Upper lobe of right lung (tissue), 1 donor: ENCODE measurements at places on chromosomes 4 and X. TPM values are rescaled to one million over a fixed set of nuclear protein-coding genes. Genes with fewer than 3 reads are reported as not detected.

DNA sequence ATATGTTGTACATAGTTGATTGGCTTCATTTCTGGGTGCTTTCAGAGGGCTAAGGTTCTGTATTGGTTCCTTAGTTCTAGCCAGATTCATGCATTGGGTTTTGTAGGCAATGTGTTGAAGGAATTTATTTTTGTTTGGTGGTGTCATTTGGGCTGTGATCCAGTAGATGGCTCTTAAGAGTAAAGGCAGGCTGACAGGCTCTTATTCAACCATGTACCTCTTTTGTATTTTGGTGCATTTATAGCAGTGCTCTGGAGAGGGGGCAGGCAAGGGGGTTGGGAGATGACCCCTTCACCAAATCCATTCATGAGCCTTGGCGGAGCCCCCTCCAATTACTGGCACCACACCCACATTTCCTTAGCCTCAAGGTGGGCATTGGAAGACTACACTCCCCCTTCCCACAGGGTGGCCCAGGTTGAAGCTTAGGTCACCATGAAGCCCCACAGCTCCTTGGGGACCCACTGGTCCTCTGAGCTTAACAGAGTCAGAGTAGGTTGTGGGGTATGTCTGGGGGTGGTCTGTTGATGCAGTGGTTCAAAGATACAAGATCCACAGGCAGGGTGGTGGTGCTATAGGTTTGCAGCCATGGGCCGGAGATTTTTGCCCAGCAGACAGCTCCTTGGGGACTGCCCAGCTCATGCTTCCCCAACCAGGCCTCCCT lies 143.0 kb upstream of the GNPDA2 start:
- H3K4me3 ChIP-seq: no peak overlapping the region
- H3K27ac ChIP-seq: no peak overlapping the region
- no peaks in the 10 kb centered on the region for H3K27me3 ChIP-seq
- DNase-seq: no peak

DNA sequence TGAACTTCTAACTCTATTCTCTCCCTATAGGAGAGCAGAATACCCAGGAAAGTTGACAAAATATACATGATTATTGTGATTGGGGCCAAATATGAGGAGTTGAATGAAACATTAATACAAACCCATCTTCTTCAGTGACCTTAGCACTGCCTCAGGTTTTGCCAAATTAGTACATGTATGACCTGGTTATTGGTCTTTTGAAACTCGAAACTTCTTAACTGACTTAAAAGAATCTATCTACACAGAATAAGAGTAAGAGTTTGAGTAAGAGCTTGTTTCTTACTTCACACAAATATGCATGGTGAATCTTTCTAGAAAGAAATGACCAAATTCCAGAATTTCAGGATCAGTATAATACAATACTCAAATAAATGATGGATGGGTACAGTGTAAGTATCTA lies 213.0 kb upstream of the GK2 start:
- H3K27me3 ChIP-seq: no peaks in the 10 kb centered on the region
- DNase-seq: no peak
- H3K4me1 ChIP-seq: no peaks in the 10 kb centered on the region

Gene UGT2B17
- not detected for total RNA-seq

Gene GABRG1
- not detected for total RNA-seq

DNA sequence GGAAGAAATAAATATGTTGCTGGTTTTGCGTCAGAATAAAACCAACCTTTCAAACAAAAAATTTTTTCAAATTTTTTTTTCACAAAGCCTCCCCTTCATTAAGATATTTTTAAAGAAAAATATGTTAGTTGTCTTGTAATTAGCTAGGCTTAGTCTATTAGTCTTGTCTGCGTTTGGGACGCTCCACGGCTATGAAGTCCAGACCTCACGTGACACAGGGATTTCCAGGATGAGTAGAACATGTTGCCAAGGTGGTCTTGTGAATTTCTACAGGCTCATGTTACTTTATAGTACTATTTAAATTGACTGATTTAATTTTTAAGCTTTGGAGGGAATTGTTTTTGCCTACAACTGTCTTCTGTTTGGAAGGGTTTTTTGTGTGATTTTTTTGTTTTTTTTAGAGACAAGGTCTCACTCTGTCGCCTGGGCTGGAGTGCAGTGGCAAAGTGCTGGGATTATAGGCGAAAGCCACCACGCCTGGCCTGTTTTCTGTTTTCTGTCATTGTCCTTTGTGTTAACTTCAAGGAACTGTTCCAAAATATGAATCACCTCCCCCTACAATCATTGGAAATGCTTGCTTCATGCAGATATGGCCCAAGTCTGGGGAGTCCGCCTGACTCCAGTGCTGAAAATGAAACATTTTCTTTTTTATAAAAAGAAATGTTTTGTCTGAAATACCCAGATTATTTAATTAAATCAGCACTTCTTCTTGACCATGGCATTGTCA lies 26.2 kb downstream of the TMEM144 start:
- H3K4me3 ChIP-seq: no peak overlapping the region
- H3K4me1 ChIP-seq: no peaks in the 10 kb centered on the region
- no peak overlapping the region for H3K27ac ChIP-seq
- H3K36me3 ChIP-seq: peaks cover 4% of the 10 kb centered on the region

DNA sequence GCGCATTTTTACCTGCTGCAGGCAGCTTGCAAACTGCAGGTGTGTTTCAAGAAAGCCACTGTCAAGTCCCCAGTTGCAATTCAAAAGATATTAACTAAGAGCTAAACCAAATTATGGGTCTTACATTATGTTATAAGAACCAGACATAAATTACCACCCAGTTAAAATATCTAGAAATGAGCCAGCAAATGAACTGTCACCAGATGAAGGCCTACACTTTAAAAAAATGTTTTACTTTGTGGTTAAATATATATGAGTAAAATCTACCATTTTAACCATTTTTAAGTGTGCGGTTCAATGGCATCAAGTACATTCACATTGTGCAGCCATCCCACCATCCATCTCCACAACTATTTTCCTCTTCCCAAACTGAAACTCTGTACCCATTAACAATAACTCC lies 32.0 kb upstream of the TMEM131L start:
- no peaks in the 10 kb centered on the region for H3K27me3 ChIP-seq
- no peaks in the 10 kb centered on the region for H3K4me1 ChIP-seq
- H3K36me3 ChIP-seq: no peaks in the 10 kb centered on the region

- no peak overlapping the region for H3K27ac ChIP-seq
- no peak for DNase-seq
- no peaks in the 10 kb centered on the region for H3K4me1 ChIP-seq
- H3K27me3 ChIP-seq: no peaks in the 10 kb centered on the region
- H3K4me3 ChIP-seq: no peak overlapping the region
- no peaks in the 10 kb centered on the region for H3K36me3 ChIP-seq
Measured at GRCh38 chr4:152990471-152991131, 54.5 kb downstream of the FHDC1 start.

Gene PABPC1L2B
- total RNA-seq: not detected

Gene TNMD
- not detected for total RNA-seq

GRCh38 chrX:96703816-96704215 lies 19.2 kb downstream of the DIAPH2 start:
- H3K27me3 ChIP-seq: no peaks in the 10 kb centered on the region
- no peak overlapping the region for H3K4me3 ChIP-seq
- no peak for DNase-seq
- no peaks in the 10 kb centered on the region for H3K36me3 ChIP-seq

GRCh38 chr4:20618731-20619130 lies 81.5 kb upstream of the PACRGL start:
- H3K4me3 ChIP-seq: no peak overlapping the region
- DNase-seq: no peak
- no peaks in the 10 kb centered on the region for H3K36me3 ChIP-seq
- H3K27ac ChIP-seq: peak overlapping the region; percentile 31
- H3K27me3 ChIP-seq: no peaks in the 10 kb centered on the region

DNA sequence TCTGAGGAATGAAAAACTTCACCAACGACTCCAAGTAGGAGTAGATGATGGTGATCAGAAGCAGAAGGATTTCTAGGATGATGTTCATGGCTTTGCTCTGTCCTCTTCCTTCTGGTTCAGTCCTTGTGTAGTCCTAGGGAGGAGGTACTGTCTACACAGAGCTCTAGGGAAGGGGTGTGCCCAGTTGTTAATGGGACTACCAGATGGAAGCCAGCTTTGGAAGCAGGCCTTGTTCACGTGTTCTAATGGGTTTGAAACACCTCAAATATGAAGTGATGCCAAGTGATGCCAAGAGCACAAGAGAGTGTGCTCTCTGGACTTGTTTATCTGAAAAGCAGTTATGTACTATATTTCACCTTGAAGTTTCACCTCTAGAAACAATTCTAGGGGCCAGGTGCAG lies at the start of gene HSD17B13:
Gene HSD17B13 (minus strand): TSS at position 129 of the 400 bp plus-strand sequence. CDS start 41 bp downstream, at position 88.
- H3K36me3 ChIP-seq: no peaks in the 10 kb centered on the region
- no peak within 1 kb of the TSS for H3K4me3 ChIP-seq

Gene ADH1C
- 6.8 TPM for total RNA-seq

DNA sequence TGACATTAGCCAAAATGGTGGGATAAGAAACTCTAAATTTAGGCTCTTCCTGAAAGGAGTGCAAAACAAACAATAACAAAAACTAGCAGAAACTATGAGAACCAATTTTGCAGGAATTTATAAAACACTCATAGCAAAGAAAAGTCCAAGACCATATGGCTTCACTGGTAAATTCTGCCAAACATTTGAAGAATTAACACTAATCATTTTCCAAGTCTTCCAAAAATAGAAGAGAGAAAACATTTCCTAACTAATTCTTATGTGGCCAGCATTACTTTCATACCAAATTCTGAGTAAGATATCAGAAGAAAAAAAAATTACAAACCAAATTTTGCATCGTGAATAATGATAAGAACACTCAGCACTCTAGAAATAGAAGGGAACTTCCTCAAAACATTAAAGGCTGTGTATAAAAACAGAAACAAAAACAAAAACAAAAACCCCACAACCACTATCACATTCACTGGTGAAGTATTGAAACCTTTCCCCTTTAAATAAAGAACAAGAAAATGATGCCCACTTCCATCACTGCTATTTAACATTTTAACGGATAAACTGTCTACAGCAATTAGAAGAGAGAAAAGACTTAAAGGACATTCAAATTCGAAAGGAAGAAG lies 524.3 kb upstream of the GALNTL6 start:
- no peaks in the 10 kb centered on the region for H3K27me3 ChIP-seq
- no peaks in the 10 kb centered on the region for H3K4me1 ChIP-seq

Gene SH3BP2
- total RNA-seq: 99.0 TPM

DNA sequence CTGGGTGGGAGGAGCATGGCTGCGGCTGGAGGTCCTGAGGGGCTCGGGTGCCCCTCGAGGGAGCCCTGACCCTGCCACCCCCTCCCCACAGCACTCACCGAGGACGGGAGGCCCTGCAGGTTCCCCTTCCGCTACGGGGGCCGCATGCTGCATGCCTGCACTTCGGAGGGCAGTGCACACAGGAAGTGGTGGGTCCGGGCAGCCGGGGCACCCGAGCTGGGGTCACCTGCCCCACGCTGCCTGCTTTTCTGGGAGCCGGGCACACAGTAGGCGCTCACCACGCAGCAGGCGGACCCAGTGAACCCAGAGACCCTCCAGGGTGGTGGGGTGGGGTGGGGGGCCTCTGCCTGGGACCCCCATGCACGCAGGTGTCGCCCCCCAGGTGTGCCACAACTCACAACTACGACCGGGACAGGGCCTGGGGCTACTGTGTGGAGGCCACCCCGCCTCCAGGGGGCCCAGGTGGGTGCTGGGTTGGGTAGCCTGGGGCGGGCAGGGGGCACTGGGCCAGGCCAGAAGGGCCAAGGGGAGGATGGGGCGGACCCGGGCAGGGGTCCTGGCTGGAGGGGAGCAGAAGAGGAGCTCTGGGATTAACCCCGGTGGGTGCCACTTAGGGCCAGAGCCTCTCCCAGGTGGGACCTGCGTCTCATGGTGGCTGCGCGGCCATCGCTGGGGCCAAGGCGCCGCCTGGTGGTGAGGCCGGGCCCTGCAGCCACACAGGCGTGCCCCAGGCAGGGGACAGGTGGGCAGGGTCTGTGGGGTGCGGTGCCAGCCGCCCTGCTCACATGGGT lies 1.4 kb downstream of the HGFAC start:
- DNase-seq: no peak
- H3K4me3 ChIP-seq: no peak overlapping the region
- H3K27ac ChIP-seq: no peak overlapping the region
- peaks cover 6% of the 10 kb centered on the region for H3K4me1 ChIP-seq
- no peaks in the 10 kb centered on the region for H3K27me3 ChIP-seq

- H3K36me3 ChIP-seq: no peaks in the 10 kb centered on the region
- no peak overlapping the region for H3K4me3 ChIP-seq
- DNase-seq: no peak
- no peak overlapping the region for H3K27ac ChIP-seq
- no peaks in the 10 kb centered on the region for H3K4me1 ChIP-seq
Measured at GRCh38 chr4:40194602-40195161, 2.1 kb upstream of the RHOH start.

DNA sequence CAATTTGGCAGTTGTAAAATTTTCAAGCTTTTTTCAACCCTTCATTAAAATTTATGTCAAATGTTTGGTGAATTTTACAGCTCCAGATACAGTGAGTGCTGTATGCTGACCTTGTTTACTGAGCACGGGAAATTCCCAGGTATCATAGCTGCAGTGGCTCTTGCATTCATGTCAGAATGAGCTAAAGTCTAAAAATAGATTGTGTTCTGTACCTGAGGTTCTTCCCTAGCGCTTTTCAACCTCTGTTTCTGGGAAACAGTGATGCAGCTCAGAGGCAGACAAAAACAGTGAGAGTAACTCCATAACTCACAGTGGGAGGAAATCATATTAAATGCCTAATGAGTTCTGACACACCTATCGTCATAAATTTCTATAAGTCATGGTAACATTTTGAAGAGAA lies 393.8 kb upstream of the GNPDA2 start:
- no peak overlapping the region for H3K27ac ChIP-seq
- DNase-seq: no peak
- no peaks in the 10 kb centered on the region for H3K4me1 ChIP-seq
- H3K36me3 ChIP-seq: no peaks in the 10 kb centered on the region
- H3K4me3 ChIP-seq: no peak overlapping the region

- no peaks in the 10 kb centered on the region for H3K27me3 ChIP-seq
- H3K36me3 ChIP-seq: no peaks in the 10 kb centered on the region
- no peak for DNase-seq
- peaks cover 3% of the 10 kb centered on the region for H3K4me1 ChIP-seq
- H3K27ac ChIP-seq: no peak overlapping the region
- no peak overlapping the region for H3K4me3 ChIP-seq
Measured at GRCh38 chr4:98557194-98557892, 101.1 kb downstream of the TSPAN5 start.

Gene NEXMIF
- 0.87 TPM for total RNA-seq

Gene BANK1
- 12.6 TPM for total RNA-seq

Gene SPATA18
- total RNA-seq: 17.3 TPM

DNA sequence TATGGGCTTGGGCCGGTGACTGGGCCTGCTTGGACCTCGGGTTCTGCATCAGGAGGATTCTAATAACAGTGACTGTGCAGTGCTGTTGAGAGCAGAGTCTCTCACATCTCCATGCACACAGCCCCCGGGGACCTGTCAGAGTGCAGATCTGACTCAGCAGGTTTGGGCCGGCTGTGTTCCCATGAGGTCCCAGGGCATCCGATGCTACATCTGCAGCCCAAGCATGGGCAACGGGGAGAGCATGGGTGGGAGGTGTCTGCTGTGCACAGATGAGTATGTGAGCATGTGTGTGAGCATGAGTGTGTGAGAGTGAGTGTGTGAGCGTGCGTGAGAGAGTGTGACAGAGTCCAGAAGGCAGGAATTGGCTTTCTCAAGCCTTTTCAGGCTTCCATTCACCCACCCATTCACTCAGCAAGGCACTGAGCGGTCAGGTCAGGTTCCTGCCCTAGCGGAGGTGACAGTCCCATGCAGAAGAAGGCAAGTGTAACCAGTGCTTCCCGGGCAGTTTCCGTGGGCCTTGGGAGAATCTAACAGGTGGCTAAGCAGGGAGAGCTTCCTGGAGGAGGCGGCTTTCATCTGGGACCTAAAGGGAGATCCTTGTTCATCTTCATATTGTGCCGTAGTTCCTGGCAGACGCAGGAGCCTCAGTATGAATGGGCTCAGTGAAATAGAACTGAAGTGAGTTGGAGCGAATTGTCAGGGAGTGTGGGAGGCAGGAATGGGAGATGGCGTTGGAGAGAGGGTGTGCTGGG lies 62.6 kb downstream of the SORCS2 start:
- H3K27ac ChIP-seq: no peak overlapping the region
- H3K36me3 ChIP-seq: no peaks in the 10 kb centered on the region
- H3K4me3 ChIP-seq: no peak overlapping the region
- no peaks in the 10 kb centered on the region for H3K27me3 ChIP-seq
